LHCN-M2 (cell line): ENCODE measurements at places on chromosomes 13 and 19. TPM values are rescaled to one million over a fixed set of nuclear protein-coding genes. Genes with fewer than 3 reads are reported as not detected.
A peak's percentile ranks its signal among the peaks of the same experiment; 100 is the strongest.

DNA sequence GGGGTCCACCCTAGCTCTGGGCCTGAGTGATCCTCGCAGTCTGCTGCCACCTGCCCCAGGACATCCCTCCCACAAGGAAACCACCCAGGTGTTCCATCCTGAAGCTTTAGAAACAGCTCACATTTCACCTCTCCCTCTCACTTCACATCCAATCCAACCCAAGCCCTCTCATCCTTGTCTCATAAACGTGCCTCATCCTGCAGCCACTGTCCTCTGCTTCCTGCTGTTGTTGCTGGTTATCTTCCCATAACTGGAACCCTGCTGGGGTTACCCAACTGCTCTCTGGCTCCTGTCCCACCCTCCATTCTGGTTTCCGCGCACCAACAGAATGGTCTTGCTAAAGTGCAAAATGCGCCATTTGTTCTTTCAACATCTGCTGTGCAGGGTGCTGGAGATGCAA lies 59.7 kb upstream of the MTIF3 start:
- DNase-seq = no peak

DNA sequence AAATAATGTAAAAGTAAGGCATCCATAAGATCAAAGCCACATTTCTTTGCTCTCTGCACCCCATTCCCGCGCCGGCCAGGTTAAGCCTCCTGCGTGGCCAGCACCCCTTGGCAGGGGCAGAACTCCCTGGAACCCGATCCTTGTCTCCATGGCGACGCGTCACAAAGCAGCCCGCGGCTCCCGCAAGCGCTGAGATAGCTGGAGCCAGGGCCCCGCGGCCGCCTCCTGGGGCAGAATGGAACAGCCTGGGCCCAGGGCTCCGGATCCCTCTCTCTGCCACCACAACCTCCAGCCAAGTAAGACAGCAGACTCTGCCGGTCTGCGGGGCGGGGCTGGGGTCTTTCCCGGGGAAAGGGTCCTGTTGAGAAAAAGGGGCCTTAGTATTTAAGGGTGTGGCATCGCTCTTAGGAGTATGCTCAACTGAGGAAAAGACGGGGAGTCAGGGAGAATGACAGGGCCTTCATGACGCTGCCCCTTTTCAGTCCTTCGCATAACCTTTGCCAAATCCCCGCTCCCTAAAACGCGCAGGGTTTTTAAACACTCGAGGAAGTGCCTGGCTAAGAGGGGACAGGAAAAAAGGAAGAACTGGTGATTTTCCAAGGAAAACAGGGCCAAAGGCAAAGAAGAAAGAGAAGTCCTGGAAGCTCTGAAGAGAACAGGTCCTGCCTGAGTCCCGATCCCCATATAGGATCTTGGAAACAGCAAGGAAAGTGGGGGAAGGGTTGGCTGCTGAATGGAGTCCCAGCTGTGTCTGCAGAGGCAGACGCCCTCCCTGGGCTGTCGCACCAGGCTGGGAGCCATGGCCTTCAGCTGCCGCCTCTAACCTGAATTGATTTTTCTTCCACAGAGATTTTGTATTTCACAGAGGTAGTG lies at the start of gene TEX26:
Gene TEX26, plus strand, starts transcription at position 176 of the 873 bp plus-strand sequence. Its CDS starts 60 bp downstream, at position 236.
- DNase-seq = no peak

- DNase-seq = no peak
These were observed 2.5 kb upstream of the TLE2 start for GRCh38 chr19:3031607-3031867.

GRCh38 chr13:109880371-109881346 lies 94.3 kb upstream of the IRS2 start:
- no peak for DNase-seq

DNA sequence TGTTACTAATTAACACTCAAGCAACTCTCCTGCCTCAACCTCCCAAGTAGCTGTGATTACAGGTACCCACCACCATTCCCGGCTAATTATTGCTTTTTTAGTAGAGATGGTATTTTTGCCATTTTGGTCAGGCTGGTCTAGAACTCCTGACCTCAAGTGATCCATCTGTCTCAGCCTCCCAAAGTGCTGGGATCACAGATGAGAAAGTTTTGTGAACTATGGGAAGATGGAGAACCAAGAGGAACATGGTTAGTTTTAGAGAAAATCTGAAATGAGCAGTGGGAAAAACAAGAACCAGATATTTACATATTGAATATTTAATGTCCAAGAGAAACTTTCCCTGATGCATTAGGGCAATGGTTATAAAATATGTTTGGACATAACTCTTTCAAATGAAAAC lies 863.6 kb upstream of the MIR17HG start:
- no peak for DNase-seq

Gene KCNN4
- total RNA-seq = 1.0 and 2.1 TPM in 2 replicates

Gene EDDM13
- not detected in 2 replicates for total RNA-seq

GRCh38 chr19:55172741-55173140 lies 6.3 kb upstream of the DNAAF3 start:
- DNase-seq = peak; percentile 70

Gene ZNF497
- 1.1 TPM in 2 replicates for total RNA-seq

DNA sequence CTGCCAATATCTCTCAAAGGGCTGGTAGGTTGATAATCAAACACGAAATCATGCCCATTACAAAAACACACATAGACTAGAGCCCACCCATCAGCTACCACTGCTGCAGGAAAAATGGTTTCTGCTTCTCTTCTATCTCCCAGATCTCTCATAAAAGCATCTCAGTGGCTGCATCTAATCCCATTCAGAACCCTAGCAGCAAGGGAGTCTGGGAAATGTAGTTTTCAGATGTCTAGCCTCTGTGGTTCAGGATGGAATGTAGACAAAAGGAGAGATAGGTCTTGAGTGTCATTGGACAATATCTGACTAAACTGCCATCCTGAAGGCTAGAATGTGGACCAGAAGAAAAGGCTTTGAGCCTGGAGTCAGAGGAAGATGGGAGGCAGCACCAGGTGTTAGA lies 32.1 kb downstream of the RDH8 start:
- DNase-seq = no peak

Gene OR10H1
- not detected in 2 replicates for total RNA-seq

Gene APOE
- 25.3 and 84.6 TPM in 2 replicates for total RNA-seq

Gene TMEM143
- 7.3 and 7.6 TPM in 2 replicates for total RNA-seq

DNA sequence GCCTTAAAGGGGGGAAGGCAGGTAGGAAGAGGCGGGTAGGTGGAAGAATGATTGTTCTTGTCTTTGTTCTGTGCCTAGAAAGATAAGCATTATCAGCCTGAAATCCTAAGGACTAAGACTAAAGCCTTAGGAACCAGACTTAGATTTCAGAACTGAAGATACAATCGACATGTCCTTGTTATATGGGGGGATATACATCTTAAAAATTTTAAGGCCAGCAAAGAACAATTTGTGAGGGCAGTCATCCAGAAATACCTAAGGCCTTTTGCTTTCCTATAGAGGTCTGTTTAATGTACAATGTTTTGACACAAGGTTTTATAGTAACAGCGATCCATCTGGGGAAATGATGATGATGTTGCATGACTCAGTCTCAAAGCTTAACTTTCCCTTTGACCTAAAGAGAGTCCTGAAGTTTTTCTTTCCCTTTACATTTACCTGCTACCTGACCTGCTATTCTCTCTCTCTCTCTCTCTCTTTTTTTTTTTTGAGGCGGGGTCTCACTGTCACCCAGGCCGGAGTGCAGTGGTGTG lies 20.2 kb upstream of the CEACAM6 start:
- DNase-seq = no peak

- DNase-seq = peak; percentile 57
These were observed 824.7 kb upstream of the SLITRK5 start for GRCh38 chr13:86846501-86846900.

DNA sequence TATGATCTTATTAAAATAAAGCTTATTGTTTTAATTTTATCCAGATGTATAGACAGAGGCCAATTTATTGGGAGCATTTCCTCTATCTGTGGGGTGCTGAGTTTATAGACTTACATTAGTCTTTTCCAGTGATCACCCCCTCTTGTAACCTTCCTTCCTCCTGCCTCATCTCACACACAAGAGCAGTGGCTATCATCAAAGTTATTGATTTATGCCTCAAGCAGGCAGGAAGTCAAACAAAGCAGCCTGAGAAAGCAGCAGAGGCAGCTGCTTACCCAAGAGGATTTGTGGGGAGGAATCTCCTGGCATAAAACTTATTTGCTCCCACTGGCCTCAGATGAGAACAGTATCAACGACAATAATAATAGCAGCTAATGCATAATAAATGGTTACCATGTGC lies 26.3 kb upstream of the DCLK1 start:
- DNase-seq = peak; percentile 35

DNA sequence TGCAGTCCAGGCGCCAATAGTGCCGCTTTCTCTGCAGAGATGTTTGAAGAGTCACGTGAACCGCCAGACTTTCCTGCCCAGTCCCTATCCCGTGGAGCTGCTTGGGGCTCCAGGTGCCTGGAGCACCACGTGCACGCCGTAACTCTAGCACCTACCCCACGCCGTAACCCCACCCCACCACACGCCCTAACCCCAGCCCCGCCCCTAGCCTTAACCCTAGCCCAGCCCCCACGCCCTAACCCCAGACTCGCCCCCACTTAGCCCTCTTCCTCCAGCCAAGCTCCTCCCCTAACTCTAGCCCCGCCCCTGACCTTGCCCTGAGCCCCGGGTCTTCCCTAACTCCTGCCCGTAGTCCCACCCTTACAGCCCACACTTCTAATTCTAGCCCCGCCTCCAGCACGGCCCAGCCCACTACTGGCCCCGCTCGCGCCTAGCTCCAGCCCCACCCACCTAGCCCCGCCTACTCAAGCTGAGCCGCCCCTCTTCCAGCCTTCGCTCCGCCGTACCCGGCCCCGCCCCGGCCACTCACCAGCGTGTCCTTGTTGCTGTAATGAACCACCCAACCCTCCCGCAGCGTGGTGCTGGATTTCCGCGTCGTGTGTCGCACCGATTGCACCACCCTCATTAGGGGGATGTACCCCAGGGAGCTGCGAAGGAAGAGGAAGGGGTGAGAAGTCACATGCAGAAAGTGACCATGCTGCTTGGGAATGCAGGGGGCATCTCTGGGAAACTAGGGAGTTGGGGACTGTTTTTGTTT lies 19.5 kb downstream of the PRKD2 start:
- no peak for DNase-seq

Gene CLEC17A
- not detected in 2 replicates for total RNA-seq

DNA sequence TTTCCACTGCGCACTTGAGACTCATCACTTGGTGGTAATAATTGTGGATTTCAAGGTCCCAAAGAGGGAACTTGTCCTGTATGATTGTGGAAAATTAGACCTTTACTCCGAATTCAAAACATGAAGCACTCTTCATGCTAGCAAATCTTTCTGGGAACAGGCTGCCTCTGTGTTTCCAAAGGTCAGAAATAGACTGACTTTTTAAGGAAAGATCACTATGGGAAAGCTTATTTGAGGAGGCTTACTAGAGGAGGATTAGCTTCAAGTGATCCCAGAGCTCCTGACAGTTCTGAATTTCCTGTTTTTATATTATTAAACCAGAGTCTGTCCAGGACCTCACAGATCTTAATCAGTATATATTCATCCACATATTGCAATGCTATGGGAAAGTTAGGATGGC lies 5.5 kb downstream of the WDFY2 start:
- DNase-seq = no peak

- no peak for DNase-seq
These were observed 7.7 kb upstream of the FGF9 start for GRCh38 chr13:21663197-21663596.

- DNase-seq = peak; percentile 92
These were observed 24.7 kb downstream of the RASA3 start for GRCh38 chr13:114107686-114108081.

GRCh38 chr19:38335949-38336637 lies 463 bp downstream of the CATSPERG start:
- peak; percentile 92 for DNase-seq

Gene VSTM1
- total RNA-seq = not detected in 2 replicates

DNA sequence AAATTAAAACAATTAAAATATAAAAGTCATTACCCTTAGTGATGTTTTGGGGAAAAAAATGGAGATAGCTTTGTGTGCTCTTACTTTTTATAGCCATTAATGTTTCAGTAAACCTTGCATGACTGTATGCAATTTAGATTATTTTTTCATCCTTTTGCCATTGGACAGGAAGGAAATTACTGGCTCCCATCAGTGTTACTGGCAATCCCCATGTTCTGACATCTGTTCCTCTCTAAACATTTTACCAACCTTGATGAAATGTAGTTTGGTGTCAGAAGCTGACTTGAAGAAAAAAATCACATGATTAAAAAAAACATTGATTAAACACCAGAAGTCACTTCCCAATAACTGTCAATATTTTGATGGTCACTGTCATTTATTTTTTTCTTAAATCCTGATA lies 52.3 kb upstream of the ZNF536 start:
- DNase-seq = no peak

Gene USHBP1
- total RNA-seq = not detected in 2 replicates

Gene GPC6
- 13.0 and 17.0 TPM in 2 replicates for total RNA-seq

GRCh38 chr13:42035905-42036521 lies 12.4 kb upstream of the DGKH start:
- DNase-seq = peak; percentile 33

- DNase-seq = no peak
These were observed 84.1 kb downstream of the CHST8 start for GRCh38 chr19:33705860-33706259.

GRCh38 chr19:29483641-29483920 lies 42.2 kb upstream of the VSTM2B start:
- no peak for DNase-seq

GRCh38 chr13:96834626-96835025 lies 159.7 kb downstream of the OXGR1 start:
- no peak for DNase-seq

DNA sequence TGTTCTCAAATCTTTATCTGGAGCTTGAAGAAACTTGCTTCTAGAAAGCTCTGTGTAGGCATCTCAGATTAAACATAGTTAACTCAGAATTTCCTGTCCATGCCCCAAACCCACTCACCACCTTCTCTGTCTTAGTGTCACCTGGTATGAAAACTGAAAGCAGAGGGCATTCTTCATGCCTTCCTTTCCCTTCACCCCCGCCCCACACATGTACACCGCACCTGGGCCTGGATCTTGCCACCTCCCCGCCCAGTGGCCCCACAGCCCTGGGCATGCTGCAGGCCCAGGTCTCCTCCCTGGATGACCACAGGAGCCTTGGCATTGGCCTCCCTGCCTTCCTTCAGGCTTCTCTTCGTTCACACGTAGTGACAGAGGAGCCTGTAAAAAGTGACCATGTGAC lies 15.8 kb downstream of the CFAP97D2 start:
- no peak for DNase-seq

Gene GAPDHS
- not detected in 2 replicates for total RNA-seq

- peak; percentile 28 for DNase-seq
These were observed 98.5 kb upstream of the PABPC3 start for GRCh38 chr13:24997367-24997967.

GRCh38 chr19:14410091-14411051 lies 8.8 kb downstream of the DDX39A start:
- DNase-seq = no peak
